NCI-H2171 treated with DMSO at 0.1 percent for 48 hours (cell line): ENCODE measurements at places on chromosomes 3 and 15.

DNA sequence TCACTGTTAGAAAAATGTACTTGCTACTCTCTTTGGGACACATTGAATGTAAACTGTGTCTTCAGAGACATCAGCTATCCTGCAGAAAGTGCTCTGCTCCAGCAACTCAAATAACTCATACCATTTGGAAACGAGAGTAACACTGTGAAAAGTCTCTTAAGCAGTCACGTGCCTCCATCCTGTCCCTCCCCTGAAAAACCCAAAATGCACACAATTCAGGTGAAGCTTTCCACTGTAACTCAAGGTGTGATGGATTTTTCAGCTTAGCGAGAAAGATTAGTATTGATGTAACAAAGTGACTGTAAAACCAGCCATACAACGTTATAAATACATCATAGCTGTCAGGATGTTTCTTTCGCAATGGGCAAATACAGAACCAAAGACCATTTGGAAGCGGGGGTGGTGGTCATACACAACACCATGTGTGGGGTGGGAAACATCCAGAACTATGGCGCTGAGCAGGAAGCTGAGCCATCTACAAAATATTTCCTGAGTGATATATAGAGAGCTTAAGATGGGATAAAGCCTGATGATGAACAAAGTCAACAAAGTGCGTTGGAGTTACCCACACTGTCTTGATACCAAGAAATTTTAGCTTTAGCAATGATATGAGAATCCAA lies 332.3 kb downstream of the FOXP1 start:
- DNase-seq: no peak

GRCh38 chr3:139101396-139101795 lies 56.7 kb upstream of the PRR23C start:
- DNase-seq: peak; percentile 40

GRCh38 chr15:79071901-79072300 lies 18.7 kb downstream of the RASGRF1 start:
- DNase-seq: peak; percentile 63

GRCh38 chr3:196440041-196440537 lies 7.9 kb upstream of the UBXN7 start:
- DNase-seq: no peak

DNA sequence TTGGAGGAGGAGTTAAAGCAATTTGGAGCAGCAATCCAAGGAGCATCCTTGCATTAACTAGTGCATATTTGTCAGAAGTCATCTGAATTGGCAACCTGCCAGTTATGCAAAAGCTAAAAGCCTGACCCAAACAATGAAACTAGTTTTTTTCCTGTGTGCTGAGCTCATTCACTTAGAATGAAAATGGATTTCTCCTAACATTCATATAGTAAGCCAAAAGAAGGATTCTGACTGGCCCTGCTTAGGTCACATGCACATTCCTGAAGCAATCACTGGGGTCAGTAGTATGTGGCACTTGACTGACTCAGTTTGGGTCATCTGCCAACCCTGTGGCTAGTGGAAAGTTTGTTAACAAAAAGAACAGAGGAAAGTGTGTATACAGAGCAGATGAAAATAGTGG lies 30.5 kb downstream of the OXSM start:
- DNase-seq: no peak

- DNase-seq: no peak
Measured at GRCh38 chr3:99579965-99580364, 58.4 kb upstream of the COL8A1 start.

DNA sequence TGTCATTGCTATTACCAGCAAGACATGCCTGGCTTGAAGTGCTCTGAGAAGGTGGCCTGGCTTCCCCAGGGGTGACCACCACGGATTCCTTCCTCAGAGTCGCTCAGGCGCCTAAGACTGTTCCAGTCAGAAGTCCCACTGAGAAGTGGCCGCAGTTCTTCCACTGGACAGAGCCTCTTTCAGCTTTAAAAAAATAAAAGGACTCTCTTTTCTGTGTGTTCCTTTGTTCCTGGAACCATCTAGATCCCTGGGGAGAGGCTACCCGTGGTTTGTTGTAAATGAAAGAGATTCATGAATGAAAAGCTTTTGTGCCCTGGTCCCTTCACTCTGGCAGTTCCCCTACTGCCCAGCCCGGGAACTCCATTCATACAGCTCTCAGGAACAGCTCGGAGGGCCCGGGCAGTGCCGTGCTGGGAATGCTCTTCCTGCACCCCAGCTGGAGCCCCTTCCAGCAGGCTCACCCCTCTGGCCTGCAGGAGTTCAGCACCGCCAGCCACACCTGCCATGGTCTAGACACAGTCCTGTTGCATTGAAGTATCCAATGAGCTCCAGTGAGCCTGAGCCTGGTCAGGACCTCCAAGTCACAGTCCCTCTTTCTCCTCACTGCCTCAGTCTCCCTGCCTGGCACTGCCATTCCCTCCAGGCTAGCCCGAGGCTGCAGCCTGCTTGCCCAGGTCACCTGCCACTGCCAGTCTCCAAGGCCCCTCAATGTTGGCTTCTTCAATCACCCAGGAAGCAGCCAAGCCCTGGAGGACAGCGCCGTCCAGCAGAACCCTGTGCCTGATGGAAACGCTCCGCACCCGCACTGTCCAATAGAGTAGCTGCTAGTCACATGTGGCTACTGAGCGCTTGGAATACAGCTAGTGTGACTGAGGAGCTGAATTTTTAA lies 75.4 kb downstream of the XXYLT1 start:
- DNase-seq: no peak

- no peak for DNase-seq
Measured at GRCh38 chr3:67901681-67902080, 247.3 kb upstream of the SUCLG2 start.

DNA sequence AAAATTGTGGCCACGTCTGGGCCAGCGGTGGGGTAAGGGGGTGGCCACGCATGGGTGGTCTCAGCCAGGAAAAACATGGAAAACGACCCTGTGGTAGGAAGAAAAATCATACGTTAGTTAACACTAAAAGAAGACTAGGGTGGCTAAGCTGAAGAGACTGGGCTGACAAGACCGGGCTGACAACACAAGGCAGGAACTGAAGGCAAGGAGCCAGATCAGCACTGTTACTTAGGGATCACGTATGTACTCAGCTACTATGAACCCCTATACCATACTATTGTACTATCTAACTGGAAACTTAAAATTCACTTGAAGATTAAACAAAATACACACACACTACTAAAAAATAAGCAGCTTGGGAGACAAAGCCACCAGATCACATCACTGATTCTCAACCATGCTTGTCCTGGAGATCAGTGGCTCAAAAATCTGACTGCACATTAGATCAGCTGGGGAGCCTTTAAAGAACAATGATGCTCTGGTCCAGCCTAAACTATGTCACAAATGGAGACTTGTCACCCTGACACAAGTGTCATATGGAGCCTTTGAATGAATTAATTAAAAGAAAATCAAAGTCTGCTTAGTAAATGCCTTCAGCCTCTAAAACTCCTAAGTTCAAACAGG lies 442.2 kb downstream of the SHQ1 start:
- no peak for DNase-seq

- peak; percentile 52 for DNase-seq
Measured at GRCh38 chr15:45126535-45127158, 3.0 kb downstream of the DUOXA1 start.

DNA sequence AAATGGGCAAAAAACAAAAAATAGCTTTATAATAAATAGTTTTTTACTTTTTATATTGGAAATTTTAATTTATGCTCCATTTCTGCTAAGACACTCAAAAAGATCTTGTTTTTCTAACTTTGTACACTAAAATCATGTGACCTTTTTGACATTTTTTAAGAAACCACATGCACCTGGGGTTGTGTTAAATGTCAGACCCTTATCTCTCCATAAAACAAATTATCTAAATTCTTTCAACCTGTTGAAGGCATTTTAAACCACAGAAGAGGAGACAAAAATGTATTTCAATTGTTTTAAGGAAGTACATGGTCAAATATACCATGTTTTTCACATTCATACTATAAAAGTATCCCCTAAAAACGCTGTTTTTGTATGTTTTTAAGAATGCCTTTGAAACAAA lies 29.2 kb downstream of the IFT80 start:
- DNase-seq: no peak

DNA sequence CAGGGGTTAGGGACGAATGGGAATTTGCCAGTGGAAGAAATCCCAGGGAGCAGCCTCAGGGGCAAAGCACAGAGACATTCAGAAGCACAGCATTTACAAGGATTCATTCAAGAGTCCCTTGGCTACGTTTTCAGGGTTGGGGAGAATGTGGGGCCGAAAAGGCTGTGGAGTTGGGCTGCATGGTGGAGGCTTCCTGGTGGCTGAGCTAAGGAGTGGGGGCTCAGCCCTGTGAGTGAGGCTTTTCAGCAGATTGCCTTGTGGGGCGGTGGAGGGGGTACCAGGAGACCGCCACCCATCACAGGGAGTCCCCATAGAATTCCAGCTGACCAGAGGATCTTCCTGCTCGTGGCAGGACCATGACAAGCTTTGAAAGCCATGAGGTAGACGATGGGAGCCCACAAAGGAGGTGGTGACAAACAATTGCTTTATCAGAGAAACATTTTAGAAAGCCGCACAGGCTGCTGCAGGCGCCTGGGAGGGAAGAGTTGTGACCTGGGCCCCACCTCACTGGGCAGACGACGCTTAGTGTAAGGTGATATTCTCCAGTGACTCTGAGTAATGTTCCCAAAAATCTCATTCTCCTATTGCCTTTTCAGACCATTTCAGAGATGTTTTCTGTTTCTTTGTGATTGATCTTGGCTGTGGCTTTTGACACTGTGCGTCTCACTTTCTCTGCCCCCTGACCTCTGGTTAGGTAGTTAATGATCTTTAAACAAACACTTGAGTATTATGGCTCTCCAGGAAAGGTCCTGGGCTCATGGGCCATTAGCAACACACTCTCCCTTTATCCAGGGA lies 128.0 kb downstream of the DNAJB8 start:
- peak; percentile 58 for DNase-seq

DNA sequence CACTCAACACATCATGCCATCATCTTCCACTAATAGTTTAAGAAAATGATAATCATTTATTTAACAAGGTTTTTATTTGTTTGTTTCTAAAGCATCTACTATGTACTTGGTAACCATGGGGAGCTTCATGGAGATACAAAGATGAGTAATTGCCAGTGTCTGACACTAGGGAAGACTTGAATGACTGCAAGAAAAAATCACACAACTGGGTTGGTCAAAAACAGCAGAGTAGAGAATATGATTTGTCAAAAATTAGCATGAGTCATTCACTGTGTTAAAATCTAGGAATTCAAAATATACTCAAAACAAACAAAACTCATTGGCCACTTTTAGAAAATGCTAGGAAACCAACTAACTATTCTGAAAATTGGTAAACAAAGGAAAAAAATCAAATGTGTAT lies 6.3 kb downstream of the BNC1 start:
- no peak for DNase-seq

GRCh38 chr3:24550588-24550987 lies 55.9 kb upstream of the THRB start:
- DNase-seq: no peak

- no peak for DNase-seq
Measured at GRCh38 chr15:79064496-79064895, 26.1 kb downstream of the RASGRF1 start.

DNA sequence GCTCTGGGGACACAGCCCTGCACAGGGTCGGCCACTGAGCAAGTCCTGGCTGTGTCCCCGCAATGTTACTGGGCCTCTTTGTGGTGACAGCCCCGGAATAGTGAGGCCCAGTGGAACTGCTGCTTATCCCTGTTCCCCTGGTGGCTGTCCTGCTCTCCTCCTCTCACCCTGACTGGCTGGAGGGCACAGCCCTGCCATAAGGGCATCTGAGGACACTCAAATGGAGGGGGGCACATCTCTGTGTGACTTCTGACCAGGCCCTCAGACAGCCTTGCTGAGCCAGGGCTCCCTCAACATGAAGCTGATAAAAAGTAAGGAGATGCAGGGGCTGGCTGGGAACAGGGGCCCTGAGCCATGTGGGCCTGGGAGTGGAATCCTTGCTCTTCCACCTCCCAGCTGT lies 127.4 kb upstream of the ATP2B2 start:
- DNase-seq: no peak

- DNase-seq: no peak
Measured at GRCh38 chr3:104437891-104438290, 928.8 kb upstream of the ALCAM start.

- no peak for DNase-seq
Measured at GRCh38 chr3:152159328-152159727, 109.4 kb upstream of the MBNL1 start.

GRCh38 chr3:61704807-61705206 lies 143.4 kb downstream of the PTPRG start:
- DNase-seq: no peak

GRCh38 chr3:105970283-105970682 lies 101.5 kb upstream of the CBLB start:
- DNase-seq: peak; percentile 52

- DNase-seq: peak; percentile 6
Measured at GRCh38 chr3:32176989-32177701, 61.3 kb upstream of the CMTM8 start.

GRCh38 chr3:43792904-43793303 lies 102.2 kb downstream of the ABHD5 start:
- no peak for DNase-seq

DNA sequence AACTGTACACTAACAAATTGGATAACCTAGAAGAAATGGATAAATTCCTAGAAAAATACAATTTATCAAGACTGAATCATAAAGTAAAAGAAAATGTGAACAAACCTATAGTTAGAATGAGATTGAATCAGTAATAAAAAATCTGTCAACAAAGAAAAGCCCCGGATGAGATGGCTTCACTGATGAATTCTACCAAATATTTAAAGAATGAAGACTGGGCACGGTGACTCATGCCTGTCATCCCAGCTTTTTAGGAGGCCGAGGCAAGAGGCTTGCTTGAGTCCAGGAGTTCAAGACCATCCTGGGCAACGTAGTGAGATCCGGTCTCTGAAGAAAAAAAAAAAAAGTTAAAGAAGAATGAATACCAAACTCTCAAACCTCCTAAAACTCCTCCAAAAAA lies 17.7 kb upstream of the AP4E1 start:
- no peak for DNase-seq

DNA sequence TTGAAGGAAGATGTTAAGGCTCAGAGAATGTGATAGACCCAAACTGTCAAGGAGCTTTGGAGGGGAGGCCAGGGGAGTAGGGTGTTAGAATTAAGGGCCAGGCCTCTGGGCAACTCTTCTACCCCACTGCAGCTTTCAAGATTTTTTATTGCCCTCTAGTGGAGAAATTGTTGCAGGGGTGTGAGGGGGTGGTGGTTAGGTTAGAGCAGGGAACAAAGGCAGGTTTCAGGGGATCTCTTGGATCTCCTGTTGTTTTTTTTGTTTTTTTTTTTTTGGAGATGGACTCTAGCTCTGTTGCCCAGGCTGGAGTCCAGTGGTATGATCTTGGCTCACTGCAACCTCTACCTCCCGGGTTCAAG lies 1.4 kb upstream of the SEC13 start:
- DNase-seq: no peak

DNA sequence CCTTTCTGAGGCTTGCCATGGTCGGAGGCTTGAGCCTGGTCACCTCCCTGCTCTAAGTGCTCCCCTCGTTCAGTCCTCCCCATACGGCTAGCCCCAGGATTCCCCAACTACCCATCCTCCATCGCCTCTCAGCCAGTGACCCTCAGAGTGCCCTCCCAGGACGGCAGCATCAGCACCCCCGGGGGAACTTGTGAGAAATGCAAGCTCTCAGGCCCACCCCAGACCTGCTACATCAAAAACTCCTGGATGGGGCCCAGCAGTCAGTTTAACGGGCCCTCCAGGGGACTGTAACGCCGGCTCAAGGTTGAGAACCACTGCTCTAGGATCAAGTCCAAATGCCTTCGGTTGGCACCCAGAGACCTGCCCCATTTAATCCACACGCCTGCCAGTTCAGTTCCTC lies 6.9 kb downstream of the ADAMTS17 start:
- DNase-seq: no peak

- no peak for DNase-seq
Measured at GRCh38 chr3:171850320-171850959, 7.3 kb downstream of the TMEM212 start.
